Stimulated activated memory B cell treated with anti-CD40 and anti-IgM and Interleukin-4, amounts not matched to agents 10 μg/mL and 1 μg/mL and 100 μg/mL, for 72 hours (primary cell): ENCODE measurements at places on chromosomes 7 and 10.

DNA sequence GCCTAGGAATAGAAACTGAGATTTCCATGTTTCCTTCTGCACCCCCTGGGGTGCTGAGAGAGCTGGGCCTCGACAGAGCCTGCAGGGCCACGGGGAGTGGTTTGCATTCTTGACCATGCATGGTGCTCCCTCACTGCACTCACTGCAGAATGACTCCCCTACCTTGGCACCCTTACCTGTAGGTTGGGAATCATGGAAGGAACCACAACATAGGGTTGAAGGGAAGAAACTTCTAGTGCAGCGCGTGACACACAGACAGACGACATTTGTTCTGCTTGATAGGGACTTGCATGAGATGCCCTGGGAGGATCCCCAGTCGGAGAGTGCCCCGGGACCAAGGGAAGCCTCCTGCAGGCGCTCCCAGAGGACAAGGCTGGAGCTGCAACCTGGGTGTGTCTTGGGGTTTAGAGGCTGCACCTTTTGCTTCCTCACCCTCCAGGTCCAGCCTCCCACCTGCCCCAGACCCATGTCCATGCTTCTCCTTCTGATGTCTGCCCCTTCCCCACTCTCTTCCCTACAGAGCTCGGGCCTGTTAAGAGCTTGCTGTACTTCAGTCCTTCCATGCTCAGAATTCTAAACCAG lies 245.2 kb downstream of the ABCA13 start:
- no peak for ATAC-seq

- no peak for ATAC-seq
Measured at GRCh38 chr10:129193148-129193547, 273.9 kb upstream of the MGMT start.

GRCh38 chr10:62224606-62225005 lies 44.0 kb downstream of the RTKN2 start:
- no peak for ATAC-seq

DNA sequence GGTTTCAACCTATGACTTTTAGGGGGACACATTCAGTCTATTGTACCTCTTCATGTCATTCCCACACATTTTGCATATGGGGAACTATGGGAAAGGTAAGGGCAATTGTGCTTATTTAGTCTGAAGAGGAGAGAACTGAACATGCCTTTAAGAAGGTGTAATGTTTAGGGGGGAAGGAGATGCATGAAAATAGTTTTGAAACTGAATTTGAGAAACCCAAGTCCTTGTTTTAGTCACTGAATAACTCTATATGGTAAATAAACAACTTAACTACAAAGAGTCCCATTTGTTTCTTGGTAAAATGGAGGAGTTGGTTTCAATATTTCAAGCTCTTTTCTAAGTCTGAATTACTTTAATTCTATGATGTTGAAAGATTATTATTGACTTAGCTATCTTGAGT lies 166.1 kb downstream of the DNAJB9 start:
- no peak for ATAC-seq

DNA sequence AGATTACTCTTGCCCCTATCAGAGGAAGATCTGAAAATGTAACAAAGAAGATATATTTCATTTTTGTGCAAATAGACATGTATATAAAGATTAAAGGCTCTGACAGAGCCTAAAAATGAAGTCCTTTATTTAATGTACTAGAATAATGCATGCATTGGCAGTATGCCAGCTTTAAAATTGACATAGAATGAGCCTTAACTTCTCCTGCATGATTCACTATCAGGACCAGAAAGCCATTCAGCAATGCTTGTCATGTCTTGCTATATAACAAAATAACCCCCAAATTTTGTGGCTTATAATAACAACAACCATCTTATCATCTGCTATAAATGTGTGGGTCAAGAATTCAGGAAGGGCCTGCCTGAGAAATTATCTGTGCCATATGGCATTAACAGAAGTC lies 411.9 kb downstream of the GRM8 start:
- no peak for ATAC-seq
